Fibroblast of pulmonary artery (primary cell): ENCODE measurements at places on chromosomes 5 and 9.

- peak; percentile 56 for DNase-seq
Measured at GRCh38 chr9:4105183-4105582, 194.7 kb downstream of the GLIS3 start.

- peak; percentile 52 for DNase-seq
Measured at GRCh38 chr9:87498046-87498810, 561 bp downstream of the DAPK1 start.

DNA sequence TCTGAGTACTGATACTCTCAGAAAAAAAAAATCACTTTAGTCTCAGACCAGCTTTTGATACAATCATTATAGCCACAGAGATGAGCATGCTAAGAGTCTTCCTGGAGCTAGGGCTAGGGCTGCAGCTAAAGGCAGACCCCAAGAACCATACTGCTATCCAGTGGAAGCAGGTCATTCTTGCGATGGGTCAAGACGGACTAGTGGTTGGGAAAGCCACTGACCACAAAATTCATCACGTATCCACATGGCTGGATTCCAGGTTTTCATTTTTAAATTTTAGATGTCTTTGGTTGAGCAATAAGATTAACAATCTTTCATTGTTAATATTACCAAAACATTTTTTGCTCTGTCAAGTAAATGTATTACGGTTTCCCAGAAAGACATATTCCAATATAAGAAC lies 598.1 kb downstream of the DNAH5 start:
- DNase-seq, result no peak

GRCh38 chr9:99184475-99185347 lies 37.0 kb downstream of the ALG2 start:
- peak; percentile 95 for DNase-seq

DNA sequence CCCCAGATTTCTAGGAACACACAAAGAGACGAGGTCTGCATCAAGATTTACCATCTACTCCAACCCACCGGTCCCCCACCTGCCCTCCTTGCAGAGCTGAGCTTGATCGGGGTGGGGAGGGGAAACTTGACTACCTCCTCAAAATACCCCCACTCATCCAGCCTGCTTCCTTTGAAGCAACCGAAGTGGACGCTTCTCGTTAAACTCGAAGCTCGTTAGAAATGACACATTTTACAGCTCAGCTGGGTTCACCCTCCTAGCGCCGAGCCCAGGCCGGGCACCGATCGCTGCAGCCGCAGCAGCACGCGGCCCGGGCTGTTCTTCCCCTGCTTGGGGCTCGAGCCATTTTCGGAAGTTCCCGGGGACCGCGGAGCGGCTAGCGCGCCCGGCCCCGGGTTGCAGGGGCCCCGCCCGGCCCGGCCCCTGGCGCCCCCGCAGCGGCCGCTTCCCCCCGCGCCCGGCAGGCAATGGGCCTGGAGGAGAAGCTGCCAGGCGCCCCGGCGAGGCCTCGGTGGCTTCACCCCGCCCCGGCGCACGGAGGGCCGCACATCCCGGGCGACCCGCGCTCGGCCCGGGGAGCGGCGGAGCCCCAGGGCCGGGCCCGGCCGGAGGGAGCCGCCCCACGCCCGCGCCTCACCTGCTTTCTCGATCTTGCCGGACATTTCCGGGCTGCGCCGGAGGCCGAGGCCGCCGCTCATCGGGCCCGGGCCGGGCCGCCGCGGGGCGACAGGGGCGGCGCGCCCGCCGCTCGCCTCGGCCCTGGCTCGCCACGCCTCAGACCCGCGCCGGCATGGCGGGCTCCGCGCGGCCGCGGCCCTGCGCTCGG lies 530 bp downstream of the RAPGEF1 start:
- peak; percentile 26 for DNase-seq

DNA sequence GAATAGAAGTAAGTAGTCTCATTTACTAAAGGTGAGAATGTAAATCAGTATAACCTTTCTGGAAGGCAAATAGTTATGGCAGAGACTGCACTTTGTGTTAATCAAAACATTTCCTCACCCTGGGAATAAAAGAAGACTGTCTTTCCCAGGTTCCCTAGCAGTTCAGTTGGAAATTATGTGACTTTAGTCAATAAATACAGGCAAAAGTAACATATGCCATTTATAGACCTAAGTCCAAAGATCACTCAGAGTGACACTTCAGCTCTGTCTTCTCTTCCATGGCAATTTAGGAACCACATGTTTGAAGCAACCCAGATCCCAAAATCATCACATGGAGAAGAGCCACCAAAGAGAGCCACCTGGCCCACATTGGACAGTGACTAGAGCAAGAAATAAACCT lies 160.7 kb upstream of the SV2C start:
- DNase-seq, result no peak

DNA sequence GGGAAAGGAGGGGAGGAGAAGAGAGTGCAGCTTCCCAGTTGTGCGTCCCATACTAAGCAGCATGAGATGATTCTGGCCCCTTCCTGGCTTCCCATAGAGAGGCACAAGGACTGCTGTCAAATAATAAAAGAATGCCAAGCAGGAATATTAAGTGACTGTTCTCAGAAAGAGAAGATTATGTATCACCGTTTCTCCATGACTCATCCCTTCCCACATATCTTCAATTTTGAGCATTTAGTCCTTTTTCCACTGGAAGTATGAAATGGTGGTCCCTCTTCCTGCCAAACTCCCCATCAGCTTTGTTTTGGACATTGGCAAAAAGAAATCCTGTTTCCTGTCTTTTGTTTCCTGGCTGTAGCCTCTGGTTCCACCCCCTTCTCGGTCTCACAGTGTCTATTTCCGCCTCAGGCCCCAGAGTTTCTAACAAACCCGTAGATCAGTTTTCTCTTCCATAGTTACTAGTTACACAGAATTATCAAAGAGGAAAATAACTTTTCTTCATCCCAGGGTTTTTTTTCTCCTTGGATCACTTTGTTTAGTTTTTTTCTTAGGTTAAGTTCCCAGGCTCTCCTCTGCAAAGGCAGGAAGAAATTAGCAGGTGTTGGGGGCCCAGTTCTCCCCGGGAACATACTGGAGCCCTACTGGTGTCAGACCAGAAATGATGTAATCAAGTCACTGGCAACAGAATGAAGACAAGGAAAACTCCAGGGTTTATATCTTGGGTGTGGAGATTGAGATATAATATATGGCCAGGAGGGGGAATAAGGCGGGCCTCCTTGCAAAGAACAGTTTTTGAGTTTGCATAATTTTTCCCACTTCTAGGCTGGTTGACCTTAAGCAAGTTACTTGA lies 26.4 kb upstream of the ARHGAP26 start:
- peak; percentile 78 for DNase-seq
